Cortex of kidney (tissue), 1 donor: ENCODE measurements at places on chromosomes 13 and 19.

- no peak for DNase-seq
Measured at GRCh38 chr13:114283576-114283975, 2.2 kb downstream of the UPF3A start.

DNA sequence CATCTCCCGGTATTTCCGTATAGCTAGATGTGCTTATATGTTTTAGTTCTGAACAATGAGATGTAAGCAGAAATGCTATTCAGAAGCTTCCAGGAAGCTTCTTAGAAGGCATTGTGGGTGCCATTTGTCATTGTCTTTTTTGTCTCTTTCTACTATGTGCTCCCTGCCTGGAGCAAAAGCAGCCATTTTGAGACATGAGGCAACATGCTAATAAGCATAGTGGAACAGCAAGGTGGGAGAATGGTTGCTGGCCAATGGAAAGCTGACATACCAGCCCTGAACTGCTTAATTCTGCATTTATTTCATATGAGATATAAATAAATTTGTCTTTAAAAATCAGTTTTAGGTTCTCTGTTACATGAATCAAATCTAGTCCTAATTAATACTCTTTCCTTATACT lies 299.7 kb downstream of the LMO7 start:
- no peak for DNase-seq

DNA sequence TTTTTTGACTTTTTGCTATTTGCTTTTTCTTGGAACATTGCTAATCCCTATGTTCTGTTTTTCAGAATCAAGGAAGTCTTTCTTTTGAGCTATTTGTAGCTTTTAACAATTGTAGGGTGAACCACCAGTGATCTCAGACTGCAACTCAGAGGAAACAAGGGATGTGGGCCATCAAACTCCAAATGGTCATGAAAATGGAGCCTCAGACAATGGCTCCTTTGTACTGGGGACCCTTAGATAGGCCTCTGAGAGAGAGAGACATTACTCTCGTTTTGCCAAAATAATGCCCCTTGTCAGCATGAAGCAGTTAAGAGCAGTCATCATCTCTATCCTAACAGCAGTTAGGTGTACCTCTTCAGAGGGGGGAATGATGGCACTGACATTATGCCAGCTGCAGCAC lies 56.4 kb upstream of the GJB6 start:
- no peak for DNase-seq

DNA sequence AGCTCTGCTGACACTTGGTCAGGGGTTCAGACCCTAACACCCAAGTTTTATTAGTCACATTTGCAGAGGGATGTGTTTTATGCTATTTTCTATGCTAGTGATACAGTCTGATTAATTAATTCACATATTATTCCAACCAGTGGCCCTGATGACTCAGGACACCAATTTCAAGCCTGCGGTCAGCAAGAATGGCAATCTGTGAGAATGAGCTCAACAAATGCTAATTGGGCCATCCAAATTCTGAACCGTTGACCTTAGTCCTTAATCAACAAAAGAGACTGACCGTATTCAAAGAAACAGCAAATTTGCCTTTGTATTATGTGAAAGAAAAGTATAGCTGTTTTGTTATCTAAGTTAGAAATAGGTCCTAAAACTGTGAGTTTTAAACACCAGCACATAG lies 9.6 kb upstream of the KL start:
- no peak for DNase-seq

- no peak for DNase-seq
Measured at GRCh38 chr19:12994701-12995595, at the start of gene NFIX. Gene NFIX, plus strand, starts transcription at chr19:12995475. Its CDS starts 363 bp downstream, at chr19:12995838.

- DNase-seq = no peak
Measured at GRCh38 chr19:40302224-40303011, 17.3 kb upstream of the AKT2 start.

- no peak for DNase-seq
Measured at GRCh38 chr13:19664481-19665230, 31.2 kb downstream of the MPHOSPH8 start.

DNA sequence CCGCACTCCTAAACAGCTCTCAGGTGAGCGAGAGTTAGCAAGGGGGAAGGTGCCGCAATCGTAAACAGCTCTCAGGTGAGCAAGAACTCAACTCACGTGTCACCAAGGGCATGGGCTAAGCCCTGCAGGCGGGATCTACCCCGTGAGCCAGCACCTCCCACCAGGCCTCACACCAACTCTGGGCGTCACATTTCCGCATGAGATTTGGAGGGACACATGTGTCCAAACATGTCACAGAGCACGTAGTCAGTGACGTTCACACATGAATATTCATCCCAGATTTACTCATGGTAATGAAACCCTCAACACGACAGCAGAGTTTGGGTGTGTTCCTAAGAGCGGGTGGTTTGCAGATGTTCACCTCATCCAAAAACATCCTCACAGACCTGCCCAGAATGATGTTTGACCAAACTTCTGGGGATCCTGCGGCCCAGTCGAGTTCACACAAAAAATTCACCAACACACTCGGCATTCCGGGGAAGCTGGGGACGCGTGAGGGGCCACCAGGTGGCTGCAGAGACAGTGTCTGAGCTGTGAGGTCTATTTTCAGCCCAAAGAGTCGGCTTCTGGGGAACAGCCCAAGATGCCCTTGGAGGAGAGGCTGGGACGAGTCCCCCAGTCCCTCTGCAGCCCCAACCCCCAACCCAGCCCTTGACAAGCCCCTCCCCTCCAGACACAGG lies 19.6 kb downstream of the C2CD4C start:
- no peak for DNase-seq

GRCh38 chr13:51767100-51767499 lies 36.9 kb downstream of the DHRS12 start:
- no peak for DNase-seq

DNA sequence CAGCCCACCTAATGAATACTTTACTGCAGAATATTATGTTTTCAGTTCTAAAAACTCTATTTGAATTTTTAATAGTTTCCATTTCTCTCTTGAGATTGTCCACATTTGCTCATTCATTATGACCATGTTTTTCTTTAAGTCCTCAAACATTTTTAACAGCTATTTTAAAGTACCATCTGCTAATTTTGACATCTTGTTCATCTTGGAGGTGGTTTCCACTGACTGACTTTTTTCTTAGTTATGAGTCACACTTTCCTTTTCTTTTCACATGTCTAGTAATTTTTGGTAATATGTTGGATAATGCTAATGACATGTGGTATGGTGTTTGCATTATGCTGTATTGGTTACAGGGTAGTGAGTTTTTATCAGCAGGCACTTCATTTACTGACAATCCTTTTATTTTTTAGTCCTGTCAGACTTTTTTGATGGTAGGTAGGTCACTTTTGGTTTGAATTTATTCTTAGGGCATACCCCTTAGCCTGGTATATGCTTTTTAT lies 15.4 kb upstream of the ESD start:
- no peak for DNase-seq

GRCh38 chr13:26484196-26484595 lies 73.3 kb upstream of the WASF3 start:
- no peak for DNase-seq

- no peak for DNase-seq
Measured at GRCh38 chr19:51706296-51706695, 13.2 kb downstream of the SPACA6 start.

GRCh38 chr13:53237696-53238095 lies 209.1 kb downstream of the OLFM4 start:
- no peak for DNase-seq

- DNase-seq = no peak
Measured at GRCh38 chr13:26707122-26708006, 53.2 kb downstream of the GPR12 start.

GRCh38 chr13:89568276-89568675 lies 1779.2 kb upstream of the MIR17HG start:
- no peak for DNase-seq

DNA sequence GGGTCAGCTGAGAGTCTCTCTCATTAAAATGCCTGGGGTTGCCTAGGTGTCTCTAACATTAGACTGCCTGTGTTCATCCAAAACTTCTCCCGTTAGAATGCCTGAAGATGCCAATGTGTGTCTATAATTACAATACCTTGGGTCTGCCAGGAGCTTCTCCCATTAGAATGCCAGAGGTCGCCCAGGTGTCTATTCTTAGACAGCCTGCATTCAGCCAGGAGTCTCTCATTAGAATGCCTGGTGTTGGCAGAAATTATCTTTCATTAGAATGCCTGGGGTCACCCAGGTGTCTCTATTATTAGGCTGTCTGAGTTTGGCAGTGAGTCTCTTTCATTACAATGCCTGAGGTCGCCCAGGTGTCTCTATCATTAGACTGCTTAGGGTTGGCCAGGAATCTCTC lies 1560.2 kb downstream of the UQCRFS1 start:
- no peak for DNase-seq

GRCh38 chr13:63081400-63082014 lies 1665.9 kb upstream of the PCDH20 start:
- no peak for DNase-seq

DNA sequence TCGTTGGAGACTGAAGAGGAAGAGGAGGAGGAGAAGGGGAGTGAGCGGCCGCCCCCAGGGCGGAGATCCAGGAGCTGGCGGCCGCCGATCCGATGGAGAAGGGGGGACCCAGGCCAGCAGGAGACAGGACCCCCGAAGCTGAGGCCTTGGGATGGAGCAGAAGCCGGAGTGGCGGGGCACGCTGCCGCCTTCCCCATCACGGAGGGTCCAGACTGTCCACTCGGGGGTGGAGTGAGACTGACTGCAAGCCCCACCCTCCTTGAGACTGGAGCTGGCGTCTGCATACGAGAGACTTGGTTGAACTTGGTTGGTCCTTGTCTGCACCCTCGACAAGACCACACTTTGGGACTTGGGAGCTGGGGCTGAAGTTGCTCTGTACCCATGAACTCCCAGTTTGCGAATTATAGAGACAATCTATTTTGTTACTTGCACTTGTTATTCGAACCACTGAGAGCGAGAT lies 1.8 kb downstream of the GADD45B start:
- DNase-seq = no peak

DNA sequence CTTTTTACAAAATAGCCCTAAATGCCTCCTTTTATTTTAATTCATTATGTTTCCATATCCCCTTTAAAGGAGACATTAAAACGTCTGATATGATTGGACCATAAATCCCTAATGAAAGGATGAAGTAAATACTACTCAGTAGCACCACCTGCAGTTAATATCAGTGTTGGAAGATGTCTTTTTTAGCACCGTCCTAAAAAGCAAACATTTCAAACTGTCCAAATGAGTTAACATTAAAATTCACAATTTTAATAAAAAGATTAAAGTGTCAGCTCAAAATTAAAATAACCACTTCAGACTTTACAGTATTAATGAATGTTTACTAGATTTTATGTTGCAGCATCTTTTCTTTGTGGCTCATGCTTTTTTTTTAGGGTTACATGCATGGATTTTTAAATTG lies 12.3 kb downstream of the ZNF507 start:
- DNase-seq = no peak

DNA sequence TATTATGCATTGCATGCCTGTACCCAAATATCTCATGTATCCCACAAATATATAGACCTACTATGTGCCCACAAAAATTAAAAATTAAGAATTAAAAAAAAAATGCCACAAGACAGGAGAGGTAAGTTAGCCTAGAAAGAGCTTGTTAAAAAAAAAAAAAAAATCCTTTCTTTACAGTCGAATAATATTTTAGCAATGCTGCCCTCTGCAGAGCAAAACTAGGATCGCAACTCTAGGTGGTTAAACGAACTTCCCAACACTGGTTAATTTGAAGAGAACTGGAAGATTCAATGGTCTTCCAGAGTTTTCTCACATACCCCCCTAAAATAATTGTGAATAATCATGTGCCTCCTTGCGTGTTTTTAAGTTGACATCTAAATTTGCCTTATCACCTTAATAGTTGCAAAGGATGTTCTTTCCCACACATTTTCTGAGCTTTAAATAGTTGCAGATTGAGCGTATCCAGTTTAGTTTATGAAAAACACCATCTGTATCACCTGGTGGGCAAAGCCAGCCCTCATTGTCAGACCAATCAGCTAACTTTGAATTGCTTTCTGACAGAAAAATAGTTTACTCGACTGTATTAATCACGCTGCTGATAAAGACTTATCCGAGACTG lies 47.4 kb upstream of the RCBTB2 start:
- no peak for DNase-seq

DNA sequence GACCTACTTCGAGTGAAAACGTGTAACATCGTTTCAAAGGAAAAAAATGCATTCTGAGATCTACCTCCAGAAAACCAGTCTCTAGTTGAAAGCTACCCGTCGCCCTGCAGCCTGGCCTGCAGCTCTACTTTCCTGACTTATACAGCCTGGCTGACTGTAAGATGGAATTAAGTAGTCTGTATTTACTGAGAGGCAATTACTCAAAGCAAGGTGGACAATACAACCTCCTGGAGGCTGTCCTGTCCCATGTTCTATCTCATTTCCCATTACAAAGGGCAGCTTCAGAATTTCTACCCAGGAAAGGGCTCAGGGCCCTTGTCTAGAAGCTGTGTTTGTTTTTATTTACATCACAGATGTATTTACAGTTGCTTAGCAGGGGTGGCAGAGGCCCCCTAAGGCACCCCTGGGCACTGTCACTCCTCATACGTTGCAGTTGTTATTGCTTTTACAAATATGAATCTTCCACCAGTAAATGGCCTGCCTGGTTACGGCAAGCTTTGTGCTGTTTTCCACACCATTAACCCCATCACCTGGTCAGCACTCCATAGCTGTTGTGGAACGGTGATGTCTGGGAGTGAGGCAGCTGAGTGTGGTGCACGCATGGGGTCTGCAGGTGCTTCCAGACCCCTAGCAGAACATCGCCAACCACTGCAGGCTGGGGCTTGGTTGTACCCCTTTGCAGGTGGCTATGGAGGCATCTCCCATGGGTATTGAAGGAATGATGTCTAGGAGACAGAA lies 46.3 kb upstream of the MTIF3 start:
- no peak for DNase-seq

- no peak for DNase-seq
Measured at GRCh38 chr13:105139380-105140285, 1395.8 kb downstream of the EFNB2 start.

DNA sequence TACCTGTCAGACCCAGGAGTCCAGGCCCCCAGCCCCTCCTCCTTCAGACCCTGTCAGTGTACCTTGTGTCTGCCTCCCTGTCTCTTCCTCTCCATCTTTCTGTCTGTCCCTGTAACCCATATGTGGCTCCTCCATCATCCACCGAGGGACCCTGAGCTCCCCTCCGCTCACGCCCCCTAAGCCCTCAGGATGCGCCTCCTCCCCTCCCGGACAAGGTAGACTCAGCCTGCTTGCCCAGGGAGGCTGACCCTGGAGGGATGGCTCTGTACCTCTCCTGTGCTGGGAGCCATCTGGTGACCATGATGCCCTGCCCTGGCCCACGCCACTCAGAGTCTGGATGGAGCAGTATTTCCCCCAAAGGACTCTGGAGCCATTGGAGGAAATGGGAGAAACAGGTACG lies 1.0 kb upstream of the CAPN12 start:
- DNase-seq = no peak
